ENCODE measurements at places on chromosomes 13 and 19.

GRCh38 chr13:50401721-50402465, 386.6 kb downstream of the KCNRG start:
- DNase-seq: no peak

GRCh38 chr19:38734176-38734425, 10.2 kb downstream of the CAPN12 start:
- no peak for DNase-seq

DNA sequence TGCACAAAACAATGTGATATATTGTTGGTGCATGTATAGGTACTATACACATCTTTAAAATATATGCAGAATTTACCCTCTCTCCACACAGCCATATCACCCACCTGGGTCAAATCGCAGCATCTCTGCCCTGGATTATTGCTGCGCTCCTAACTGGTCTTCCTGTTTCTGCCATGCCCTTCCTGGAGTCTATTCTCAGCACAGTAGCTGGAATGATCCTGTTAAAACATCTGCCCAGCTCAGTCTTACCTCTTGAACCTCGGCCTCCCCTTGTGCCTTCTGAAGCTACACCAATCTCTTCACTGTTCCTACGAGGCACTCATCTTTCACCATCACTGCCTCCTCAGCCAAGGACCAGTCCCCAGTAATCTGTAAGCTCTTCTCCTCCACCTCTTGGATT, 25.5 kb upstream of the TNFRSF19 start:
- no peak for DNase-seq

- peak; percentile 49 for DNase-seq
These were observed 13.2 kb downstream of the CLEC4G start for GRCh38 chr19:7718668-7719067.

DNA sequence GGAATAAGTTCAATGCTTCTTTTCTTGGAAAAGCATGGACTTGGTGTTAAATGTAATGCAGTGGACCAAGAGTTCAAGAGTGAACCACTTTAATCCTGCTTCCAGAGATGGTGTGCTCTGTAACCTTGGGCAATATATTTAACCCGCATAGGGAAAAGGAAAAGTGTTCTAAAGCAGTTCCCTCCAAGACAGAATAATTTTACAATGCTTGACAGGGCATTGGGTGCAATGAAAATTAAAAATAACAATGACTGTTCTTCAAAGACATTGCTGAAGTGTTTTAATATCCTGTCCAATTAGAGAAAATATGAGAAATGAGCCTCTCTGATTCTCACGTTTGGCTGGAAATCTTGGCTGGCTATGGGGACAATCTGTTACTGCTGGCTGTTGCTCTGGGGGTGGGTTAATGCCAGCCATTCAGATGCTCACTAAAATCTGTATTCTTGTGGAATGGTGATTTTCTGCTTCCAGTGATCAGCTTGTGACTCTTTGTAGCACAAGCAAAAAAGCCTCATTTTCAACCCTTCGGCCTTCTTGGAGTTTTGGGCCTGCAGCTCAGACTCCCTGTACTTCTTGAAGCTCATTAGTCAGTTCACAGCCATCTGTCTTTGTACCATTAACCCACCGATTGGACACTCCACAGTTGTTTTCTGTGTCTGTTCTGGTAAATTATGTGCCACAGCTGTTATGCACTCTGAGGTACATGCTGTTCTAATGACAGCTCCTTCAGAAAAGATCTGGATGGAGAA, 310.6 kb downstream of the LMO7 start:
- DNase-seq: no peak

GRCh38 chr19:3785938-3786824, at the start of gene MATK:
MATK (minus strand) TSS chr19:3786381; CDS start chr19:3785135, 1,246 bp downstream.
- DNase-seq: no peak

- no peak for DNase-seq
These were observed 42.3 kb downstream of the RFX2 start for GRCh38 chr19:6067975-6068374.

GRCh38 chr13:76418404-76418803, 467.8 kb downstream of the KCTD12 start:
- DNase-seq: no peak

DNA sequence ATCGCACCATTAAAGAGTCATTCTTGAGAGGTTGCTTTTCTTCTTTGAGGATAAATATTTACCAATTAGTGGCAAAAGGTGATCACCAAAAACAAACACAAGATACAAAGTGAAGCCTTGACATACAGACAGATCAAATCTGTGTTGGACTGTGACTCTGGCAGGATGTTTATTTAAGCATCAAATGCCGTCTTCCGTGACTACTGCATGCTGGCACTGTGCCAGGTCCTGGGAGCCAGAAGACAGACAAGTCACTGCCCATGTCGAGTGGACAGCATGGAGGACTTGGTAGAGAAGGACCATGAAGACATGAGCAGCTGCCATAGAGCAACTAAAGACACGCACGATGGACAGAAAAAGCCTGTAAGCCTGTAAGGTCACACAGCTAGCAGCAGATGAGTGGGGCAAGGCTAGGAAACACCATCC, 92.8 kb upstream of the FARP1 start:
- no peak for DNase-seq

DNA sequence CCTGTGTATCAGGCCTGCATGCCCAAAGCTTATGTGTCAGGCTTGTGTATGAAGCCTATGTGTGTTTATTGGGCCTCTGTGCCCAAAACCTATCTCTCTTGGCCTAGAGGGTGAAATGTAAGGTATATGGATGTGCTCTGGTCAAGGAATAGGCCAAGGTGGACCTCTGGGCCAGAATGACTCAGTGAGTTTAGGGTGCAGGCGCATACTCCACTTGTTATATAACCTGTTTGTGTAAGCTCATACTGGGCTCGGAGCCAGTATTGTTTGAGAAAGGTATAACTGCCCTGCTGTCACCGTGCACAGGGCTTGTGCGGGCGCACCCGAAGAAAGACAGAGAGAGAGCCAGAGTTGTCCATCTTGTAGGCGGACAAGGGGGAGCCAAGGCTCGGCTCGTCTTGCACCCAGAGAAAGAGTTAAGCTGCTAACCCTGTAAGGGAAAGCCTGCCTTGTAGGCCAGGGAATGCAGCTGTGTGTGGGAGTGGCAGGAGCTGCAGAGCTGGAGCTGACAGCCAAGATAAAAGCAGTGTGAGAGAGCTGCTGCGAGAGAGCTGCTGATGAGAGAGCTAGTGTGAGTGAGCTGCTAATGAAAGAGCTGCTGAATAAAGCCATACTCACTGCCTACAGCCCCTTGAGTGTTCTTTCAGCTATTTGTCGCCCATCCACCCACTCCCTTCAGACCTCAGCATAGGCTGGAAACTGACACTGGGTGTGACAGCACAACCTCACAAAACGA, 43.4 kb upstream of the N4BP2L1 start:
- DNase-seq: no peak

- no peak for DNase-seq
These were observed 606 bp downstream of the ERCC1 start for GRCh38 chr19:45423033-45423588.

DNA sequence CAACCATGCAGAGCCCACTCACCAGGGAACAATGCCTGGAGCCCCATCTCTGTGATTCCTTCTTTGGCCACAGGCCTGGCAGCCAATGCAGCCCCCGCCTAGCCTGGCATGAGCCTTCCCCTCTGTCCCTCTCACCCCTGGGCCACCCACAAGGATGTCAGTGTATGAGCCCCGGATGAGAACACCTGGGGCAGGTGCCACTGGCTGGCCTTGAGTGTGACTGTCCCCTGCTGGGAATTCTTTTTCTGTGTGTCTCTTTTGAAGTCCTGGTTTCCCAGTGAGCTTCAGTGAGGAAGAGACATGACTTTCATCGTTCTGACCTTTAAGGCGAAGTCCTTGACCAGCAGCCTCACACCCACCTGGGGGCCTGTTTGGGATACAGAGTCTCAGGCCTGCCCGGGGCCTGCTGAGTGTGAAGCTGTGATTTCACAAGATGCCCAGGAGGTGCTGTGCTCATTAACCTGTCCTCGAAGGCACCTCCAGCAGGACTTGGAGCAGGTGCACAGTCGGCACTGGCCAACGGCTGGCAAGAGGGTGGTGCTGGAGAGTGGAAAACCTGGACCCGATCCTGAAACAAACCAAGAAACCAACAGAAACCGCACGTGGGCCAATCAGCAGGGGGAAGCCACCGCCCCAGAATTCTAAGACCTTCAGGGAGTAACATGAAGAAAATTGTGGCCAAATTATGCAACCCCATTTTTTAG, 27.4 kb upstream of the SPACA7 start:
- no peak for DNase-seq

Measured in CD4-positive, alpha-beta T cell treated with Interleukin-4 for 1 hour (primary cell).